ENCODE measurements at places on chromosomes 12 and 14. TPM values are rescaled to one million over a fixed set of nuclear protein-coding genes. Genes with fewer than 3 reads are reported as not detected.

Gene KRT82
- total RNA-seq = not detected

Gene LMO3
- 7.2 TPM for total RNA-seq

Gene MGST1
- total RNA-seq = 5.6 TPM

Gene KRT72
- total RNA-seq = 0.21 TPM

Gene GLT8D2
- 40.3 TPM for total RNA-seq

Gene CYP27B1
- total RNA-seq = 0.10 TPM

Gene CFAP73
- 6.9 TPM for total RNA-seq

Gene EIF2S3B
- 1.2 TPM for total RNA-seq

Gene SERPINA10
- not detected for total RNA-seq

Gene LRP1-AS
- not detected for total RNA-seq

Gene LUM
- total RNA-seq = 449 TPM

Gene ACOT4
- not detected for total RNA-seq

Gene CDKL1
- 5.5 TPM for total RNA-seq

Gene HOXC10
- not detected for total RNA-seq

Gene SYT10
- 0.10 TPM for total RNA-seq

Gene EPYC
- not detected for total RNA-seq

Gene TECPR2
- 29.7 TPM for total RNA-seq

Gene EML1
- total RNA-seq = 92.9 TPM

Gene SLC17A8
- total RNA-seq = 3.2 TPM

Gene ESPL1
- total RNA-seq = 8.9 TPM

Gene SPTSSA
- 25.6 TPM for total RNA-seq

Gene NEMP1
- 16.5 TPM for total RNA-seq

Gene SYNDIG1L
- not detected for total RNA-seq

Gene ASCL1
- not detected for total RNA-seq

Gene TSHR
- total RNA-seq = 1.7 TPM

Gene SIRT4
- total RNA-seq = 5.0 TPM

Gene AVPR1A
- total RNA-seq = 27.1 TPM

Gene GDF3
- not detected for total RNA-seq

Gene OR6C1
- not detected for total RNA-seq

Gene RFX4
- total RNA-seq = 0.21 TPM

Gene RIPK3
- 5.5 TPM for total RNA-seq

Gene ADAM20
- total RNA-seq = 5.0 TPM

Gene LRP6
- total RNA-seq = 77.6 TPM

Gene GLT1D1
- total RNA-seq = 1.8 TPM

Gene HOXC12
- not detected for total RNA-seq

Gene SUPT16H
- 67.5 TPM for total RNA-seq

Gene C12orf42
- 0.72 TPM for total RNA-seq
